Smooth muscle cell of the pulmonary artery (primary cell): ENCODE measurements at places on chromosomes 16 and 17. TPM values are rescaled to one million over a fixed set of nuclear protein-coding genes. Genes with fewer than 3 reads are reported as not detected.

Gene HOXB4
- 3.1 and 4.6 TPM in 2 replicates for total RNA-seq

Gene HYDIN
- 0.23 and 0.46 TPM in 2 replicates for total RNA-seq

Gene DCTPP1
- 7.7 and 8.5 TPM in 2 replicates for total RNA-seq

Gene SLC13A2
- total RNA-seq: not detected in 2 replicates

Gene ZNF287
- total RNA-seq: 6.6 and 8.9 TPM in 2 replicates

Gene KRT33A
- not detected in 2 replicates for total RNA-seq

Gene CNGB1
- total RNA-seq: not detected in 2 replicates

Gene DBNDD1
- 1.9 and 5.4 TPM in 2 replicates for total RNA-seq

Gene HOXB13
- total RNA-seq: not detected in 2 replicates

Gene KRT16
- total RNA-seq: 1.3 and 2.9 TPM in 2 replicates

Gene NACA2
- total RNA-seq: 0.13 TPM in 1 of 2 replicates, not detected in the other

Gene MYLK3
- 0.13 and 0.26 TPM in 2 replicates for total RNA-seq

Gene MGRN1
- 38.8 and 56.0 TPM in 2 replicates for total RNA-seq

Gene TERB1
- total RNA-seq: 0.07 TPM in 1 of 2 replicates, not detected in the other
